ENCODE measurements at places on chromosomes 5 and 9.

- DNase-seq, result peak; percentile 14
These were observed 141.6 kb downstream of the NR3C1 start for GRCh38 chr5:143261748-143262392.

DNA sequence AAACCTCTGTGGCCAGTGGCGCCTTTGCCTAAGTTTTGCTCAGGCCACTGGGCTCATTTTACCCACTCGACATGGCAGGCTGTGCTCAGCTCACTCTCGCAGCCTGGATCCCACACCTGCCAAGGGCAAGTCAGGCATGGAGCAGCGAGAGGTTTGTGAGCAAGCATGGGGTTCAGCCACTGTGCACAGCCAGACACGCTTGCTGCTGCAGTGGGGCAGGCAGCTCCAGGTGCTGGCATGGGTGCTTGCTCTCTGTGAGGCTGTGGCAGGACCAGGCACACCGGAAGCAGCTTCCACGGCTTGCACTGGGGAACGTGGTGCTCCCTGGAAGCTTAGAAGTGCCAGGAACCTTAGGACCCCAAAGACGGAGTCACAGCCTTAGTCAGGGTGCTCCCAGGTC is 470.1 kb downstream of the CDH9 start:
- DNase-seq, result no peak

GRCh38 chr5:28374492-28374967 is 1336.1 kb upstream of the CDH9 start:
- peak; percentile 19 for DNase-seq

- peak; percentile 57 for DNase-seq
These were observed 46.3 kb downstream of the MAST4 start for GRCh38 chr5:66642538-66642937.

GRCh38 chr9:12958279-12958678 is 183.5 kb downstream of the LURAP1L start:
- DNase-seq, result peak; percentile 83

DNA sequence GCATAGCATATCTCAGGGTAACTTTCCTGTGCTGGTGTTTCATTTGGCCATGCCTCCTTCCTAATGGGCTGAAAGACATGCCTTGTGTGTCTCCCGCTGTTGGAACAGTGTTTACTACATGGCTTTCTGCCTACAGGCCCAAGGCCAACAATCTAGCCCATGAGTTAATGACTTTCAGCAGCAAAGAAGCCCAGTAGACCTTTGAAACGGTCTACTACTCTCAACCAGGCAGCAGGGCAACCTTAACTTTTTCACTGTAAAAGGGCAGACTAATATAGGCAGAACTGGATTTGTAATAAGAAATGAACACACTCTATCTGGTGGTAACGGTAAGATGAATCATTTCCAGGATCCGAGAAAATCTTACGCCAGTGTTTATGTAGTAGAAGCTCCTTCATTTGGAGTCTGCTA is 21.0 kb downstream of the C5orf15 start:
- DNase-seq, result no peak

DNA sequence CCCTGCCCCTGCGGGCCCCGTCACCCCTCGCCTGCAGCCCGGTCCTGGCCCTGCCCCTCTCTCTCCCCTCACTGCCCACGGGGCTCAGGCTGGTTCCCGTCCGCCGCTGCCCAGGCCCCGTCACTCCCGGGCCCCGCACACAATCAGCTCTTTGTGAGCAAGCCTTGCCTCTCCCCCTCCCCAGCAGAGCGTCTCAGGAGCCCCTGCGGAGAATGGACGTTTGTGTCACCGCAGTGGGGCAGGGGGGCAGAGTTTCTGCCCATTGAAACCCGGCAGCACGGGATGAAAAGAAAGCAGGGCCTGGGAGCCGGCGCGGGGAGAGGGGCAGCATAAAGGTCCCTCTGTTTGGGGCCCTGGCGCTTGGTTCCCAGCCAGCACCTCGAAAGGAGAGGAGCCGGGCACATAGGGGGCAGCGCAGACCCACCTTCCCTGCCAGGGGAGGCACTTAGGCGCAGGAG is 13.5 kb upstream of the NUP214 start:
- DNase-seq, result no peak

DNA sequence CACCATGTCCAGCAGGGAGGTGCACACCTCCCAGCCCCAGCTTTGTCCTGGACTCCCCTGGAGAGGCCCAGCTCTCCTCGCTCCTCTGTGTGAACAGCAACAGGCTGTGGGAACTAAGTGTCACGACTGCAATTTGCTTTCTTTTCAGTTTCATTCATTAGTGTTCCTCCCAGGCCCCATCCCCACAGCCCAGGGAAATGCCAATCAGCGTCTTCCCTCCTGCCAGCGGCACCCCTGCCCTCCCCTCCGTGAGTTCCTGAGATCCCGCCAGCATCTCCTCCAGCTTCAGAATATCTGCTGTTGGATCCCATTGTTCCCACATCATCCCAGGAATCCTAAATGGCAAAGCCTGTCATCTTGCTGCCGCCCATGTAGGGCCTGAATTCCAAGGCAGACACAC is 13.1 kb upstream of the RPL26L1 start:
- no peak for DNase-seq

DNA sequence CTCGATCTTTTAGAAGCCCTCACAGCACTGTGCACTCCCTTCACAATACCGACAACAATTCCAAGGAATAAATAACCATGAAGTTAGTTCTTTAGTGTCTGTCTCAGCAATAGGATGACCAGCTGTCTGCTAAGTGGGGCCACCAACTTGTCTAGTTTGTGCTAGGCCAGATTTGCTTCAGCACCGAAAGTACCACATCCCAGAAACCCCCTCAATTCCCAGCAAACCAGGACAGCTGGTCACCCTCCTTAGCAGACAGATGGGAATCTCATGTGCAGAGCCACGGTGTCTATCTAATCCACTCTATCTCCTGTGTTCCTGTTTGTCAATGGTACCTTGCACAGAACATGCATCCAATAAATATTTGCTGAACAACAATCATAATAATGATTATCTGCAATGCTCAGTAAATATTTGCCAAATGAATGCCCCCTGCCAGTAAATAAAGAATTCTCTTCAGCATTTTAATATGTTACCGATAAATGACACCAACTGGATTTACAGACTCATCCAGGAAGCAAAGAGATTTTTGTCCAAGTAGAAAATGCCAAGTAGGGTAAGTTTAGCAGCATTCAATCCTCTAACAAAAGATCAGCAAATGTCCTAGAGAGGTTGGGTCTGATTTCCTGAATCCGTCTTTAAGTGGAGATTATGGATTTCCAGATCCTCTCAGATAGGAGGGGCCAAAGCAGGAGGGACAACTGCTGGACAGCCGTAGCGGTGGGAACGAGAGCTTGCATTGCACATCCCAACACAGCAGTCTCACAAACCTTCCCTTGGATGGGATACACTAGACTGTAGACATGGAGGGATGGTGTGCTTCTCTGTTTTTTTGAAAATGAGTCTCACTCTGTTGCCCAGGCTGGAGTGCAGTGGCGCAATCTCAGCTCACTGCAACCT is 51.9 kb upstream of the ANKRD33B start:
- no peak for DNase-seq

DNA sequence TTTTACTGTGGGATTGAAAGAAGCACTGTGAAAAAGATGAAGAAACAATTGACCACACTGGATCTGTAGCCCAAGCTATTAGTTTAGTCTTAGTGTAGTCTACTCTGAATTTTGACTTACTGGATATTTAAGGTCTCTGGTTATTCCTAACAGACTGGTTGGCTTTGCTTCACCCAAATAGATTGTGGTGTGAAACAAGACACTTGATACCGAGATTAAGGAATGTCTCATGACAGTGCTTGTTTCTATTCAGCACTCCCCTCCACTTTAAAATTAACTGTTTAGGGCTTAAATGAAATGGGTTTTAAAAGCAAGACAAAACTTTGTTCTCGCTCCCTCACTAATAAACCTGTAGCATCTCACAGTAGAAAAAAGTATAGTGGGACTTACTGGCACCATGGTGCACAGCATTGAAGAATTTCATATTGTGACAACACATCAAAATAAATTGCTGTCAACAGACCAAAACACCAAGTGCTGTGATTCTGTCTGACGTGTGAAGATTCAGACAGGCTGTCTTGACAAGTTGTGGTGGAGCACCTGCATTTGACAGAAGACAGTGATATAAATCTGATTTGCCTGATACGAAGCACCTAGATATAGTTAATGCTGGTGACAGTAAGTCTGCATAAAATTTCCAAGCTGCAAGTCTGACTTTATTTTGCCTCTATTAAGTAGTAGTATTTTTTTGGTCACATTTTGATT is 73.1 kb downstream of the PBX3 start:
- peak; percentile 49 for DNase-seq

- DNase-seq, result no peak
These were observed at the start of gene TGFBI for GRCh38 chr5:136028782-136029742. TSS of gene TGFBI (plus strand) at chr5:136028988. CDS start at chr5:136029056, 68 bp downstream.

- no peak for DNase-seq
These were observed 9.3 kb upstream of the TEX48 start for GRCh38 chr9:114691046-114691955.

DNA sequence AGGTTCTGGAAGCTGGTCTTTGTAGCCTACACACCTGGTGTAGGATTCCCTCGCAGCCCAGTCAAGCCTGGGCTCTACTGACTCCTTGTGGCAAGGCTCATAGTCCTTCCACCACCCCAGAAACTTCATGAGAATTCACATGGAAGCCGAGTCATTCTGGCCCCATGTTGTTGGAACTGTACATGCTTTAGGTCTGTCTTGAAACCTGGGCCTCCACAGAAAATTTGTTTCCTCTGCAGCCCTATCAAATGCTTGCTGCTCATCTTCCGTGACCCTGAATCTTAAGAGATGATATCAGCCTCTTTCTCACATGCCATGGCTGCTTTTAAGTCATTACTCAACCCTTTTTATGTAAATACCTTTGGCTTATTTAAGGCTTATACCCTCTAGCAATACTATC is 113.4 kb upstream of the GRHPR start:
- DNase-seq, result no peak

DNA sequence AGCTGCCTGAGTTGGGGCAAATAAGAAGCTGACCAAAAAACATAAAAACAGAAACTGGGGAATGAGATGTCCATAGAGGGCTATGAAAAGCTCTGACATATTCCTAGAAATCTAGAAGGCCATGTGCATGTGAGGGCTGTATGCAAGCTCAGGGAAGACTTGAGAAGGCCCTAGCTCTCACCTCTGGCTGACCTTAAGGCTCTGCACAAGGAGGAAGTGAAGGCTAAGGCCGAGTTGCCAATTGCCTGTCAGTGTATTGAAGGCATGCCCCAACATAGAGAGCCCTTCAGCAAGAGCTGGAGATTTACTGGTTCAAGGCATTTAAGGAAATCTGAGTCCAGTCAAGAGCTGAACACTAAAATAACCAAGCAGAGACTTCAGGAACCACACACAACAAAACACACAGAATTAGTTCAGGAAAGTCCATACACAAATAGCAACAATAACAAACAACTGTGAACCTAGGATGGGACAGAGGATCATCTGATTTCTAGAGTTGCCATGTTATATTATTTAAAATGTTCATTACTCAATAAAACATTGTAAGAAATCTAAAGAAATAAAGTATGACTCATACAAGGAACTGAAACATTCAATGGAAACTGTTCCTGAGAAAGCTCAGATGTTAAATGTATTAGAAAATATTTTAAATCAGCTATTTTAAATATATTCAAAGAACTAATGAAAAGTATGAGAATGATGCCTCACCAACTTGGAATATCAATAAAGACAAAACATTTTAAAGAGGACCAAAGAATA is 161.8 kb downstream of the AUH start:
- DNase-seq, result no peak

- DNase-seq, result no peak
These were observed 85.5 kb downstream of the DCP2 start for GRCh38 chr5:113061846-113062780.

All from OCI-M1 (cell line).